A549 treated with DMSO at 1 μM for 4 hours (cell line): ENCODE measurements at places on chromosomes 7 and 10. TPM values are rescaled to one million over a fixed set of nuclear protein-coding genes. Genes with fewer than 3 reads are reported as not detected.

Gene GNAI1
- 32.3 to 41.4 TPM (median 39.2 TPM) in 5 replicates for total RNA-seq

Gene NPTX2
- total RNA-seq = 0.06 to 0.21 TPM (median 0.08 TPM) in 3 of 5 replicates, not detected in the others

Gene EPO
- total RNA-seq = 0.07 to 0.09 TPM in 2 of 5 replicates, not detected in the others

Gene FBH1
- total RNA-seq = 29.6 to 43.5 TPM (median 40.6 TPM) in 5 replicates

Gene PRKCQ
- 4.2 to 4.9 TPM (median 4.5 TPM) in 5 replicates for total RNA-seq

Gene NCF1
- 0.14 TPM in 1 of 5 replicates, not detected in the others for total RNA-seq

Gene PPP1R3C
- 14.1 to 18.3 TPM (median 16.6 TPM) in 5 replicates for total RNA-seq

Gene IQCE
- total RNA-seq = 10.1 to 15.8 TPM (median 12.7 TPM) in 5 replicates

Gene GPR15LG
- total RNA-seq = not detected in 5 replicates

Gene ADCY1
- total RNA-seq = 1.9 to 3.4 TPM (median 2.4 TPM) in 5 replicates

Gene PAXIP1
- 14.5 to 16.8 TPM (median 16.1 TPM) in 5 replicates for total RNA-seq

Gene SH2B2
- total RNA-seq = 1.9 to 3.6 TPM (median 3.1 TPM) in 5 replicates

Gene PLCE1
- 4.9 to 7.0 TPM (median 6.3 TPM) in 5 replicates for total RNA-seq

Gene SGCE
- total RNA-seq = 47.4 to 58.1 TPM (median 55.9 TPM) in 5 replicates

Gene LEP
- total RNA-seq = not detected in 5 replicates
